ENCODE measurements at places on chromosomes 3 and 15.

GRCh38 chr3:29203851-29204250 lies 77.0 kb upstream of the RBMS3 start:
- no peak for DNase-seq

GRCh38 chr3:73718326-73719110 lies 93.8 kb upstream of the PDZRN3 start:
- no peak for DNase-seq

DNA sequence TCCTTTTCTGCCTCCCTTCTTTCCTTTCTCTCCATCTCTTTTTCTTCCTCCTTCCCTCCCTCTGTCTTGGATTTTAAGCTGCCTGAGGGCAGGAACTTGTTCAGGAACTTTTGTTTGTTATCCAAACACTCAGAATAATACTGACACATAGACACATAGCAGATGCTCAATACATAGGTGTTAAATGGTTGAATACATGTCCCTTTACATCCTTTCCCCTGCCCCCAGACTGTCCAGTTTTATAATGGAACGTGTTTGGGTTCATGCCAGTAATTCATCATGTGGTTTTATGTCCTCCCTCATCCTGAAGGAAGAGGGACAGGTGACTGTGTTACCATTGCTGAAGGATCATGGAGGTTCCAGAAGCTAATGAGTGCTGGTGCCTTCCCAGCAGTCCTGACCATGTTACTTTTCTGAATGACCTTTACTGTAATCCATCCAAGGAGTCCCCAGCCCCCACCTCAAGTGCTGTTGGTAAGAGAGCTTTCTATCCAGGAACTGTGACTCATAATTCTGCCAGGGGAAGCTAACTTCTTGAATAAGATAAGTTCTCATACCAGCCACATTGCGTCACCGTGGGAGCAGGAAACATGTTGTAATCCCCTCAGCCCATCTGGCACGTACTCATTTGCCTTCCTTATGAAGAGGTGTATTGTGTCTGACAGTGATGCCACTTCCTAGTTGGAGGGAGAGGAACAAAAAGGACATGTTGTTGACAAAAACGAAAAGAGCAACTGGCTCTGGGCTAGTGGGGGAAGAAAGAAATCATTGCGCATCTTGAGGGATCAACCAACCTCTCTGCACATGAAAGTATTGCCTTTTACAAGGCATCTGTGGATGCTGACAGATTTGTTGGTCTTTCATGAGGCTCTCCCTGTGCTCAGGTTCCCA lies 52.4 kb downstream of the IL1RAP start:
- no peak for DNase-seq

- DNase-seq, result no peak
These were observed 29.3 kb downstream of the BTD start for GRCh38 chr3:15630646-15631350.

GRCh38 chr15:53158995-53159394 lies 368.9 kb upstream of the ONECUT1 start:
- DNase-seq, result no peak

Data from glutamatergic neuron (in vitro differentiated cells).